ENCODE measurements at places on chromosomes 12 and 14.

DNA sequence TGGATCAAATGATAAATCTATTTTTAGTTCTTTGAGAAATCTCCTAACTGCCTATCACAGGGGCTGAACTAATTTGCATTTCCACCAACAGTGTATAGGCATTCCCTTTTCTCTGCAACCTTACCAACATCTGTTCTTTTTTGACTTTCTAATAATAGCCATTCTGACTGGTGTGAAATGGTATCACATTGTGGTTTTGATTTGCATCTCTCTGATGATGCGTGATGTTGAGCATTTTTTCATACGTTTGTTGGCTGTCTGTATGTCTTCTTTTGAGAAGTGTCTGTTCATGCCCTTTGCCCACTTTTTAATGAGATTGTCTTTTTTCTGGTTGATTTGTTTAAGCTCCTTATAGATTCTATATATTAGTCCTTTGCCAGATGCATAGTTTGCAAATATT lies 67.1 kb downstream of the IFNG-AS1 start:
- DNase-seq, result no peak

GRCh38 chr14:75383721-75384120 lies 44.1 kb upstream of the JDP2 start:
- no peak for DNase-seq

- no peak for DNase-seq
Observed at GRCh38 chr12:53036802-53037201, 13.1 kb upstream of the TNS2 start.

DNA sequence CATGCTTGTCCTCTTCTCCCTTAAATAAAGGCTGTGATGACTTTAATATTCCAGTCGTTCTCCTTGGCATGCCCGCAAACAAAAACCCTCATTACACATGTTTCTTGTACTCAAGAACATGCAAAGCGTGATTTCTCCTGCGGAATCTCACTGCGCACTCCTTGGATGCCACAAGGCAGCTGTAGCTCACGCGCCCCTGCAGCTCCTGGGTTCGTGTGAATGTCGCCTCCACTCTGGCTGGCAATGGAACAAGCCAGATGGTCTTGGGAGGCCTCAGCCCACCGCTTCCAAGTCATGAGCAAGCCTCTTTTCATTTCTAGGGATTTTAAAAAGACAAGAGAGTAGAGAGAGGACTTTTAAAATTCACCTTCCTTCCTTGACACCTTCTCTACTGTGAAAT lies 403.8 kb downstream of the PCNX1 start:
- no peak for DNase-seq

DNA sequence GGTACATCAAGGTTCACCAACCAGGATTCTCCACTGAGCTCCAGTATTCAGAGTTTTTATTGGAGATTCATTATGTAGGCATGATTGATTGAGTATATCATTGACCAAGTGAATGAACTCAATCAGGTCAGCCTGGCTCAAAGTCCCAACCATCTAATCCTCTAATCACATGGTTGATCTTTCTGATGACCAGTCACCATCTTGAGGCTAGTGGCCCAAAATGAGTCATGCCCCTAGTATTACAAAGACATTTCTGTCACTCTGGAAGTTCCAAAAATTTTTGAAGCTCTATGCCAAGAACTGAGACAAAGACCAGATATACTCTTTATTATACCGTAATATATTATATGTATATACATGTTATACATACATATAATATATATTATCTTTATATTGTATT lies 75.9 kb upstream of the ATF7IP start:
- no peak for DNase-seq

GRCh38 chr14:78448164-78449094 lies 278.3 kb downstream of the NRXN3 start:
- no peak for DNase-seq

DNA sequence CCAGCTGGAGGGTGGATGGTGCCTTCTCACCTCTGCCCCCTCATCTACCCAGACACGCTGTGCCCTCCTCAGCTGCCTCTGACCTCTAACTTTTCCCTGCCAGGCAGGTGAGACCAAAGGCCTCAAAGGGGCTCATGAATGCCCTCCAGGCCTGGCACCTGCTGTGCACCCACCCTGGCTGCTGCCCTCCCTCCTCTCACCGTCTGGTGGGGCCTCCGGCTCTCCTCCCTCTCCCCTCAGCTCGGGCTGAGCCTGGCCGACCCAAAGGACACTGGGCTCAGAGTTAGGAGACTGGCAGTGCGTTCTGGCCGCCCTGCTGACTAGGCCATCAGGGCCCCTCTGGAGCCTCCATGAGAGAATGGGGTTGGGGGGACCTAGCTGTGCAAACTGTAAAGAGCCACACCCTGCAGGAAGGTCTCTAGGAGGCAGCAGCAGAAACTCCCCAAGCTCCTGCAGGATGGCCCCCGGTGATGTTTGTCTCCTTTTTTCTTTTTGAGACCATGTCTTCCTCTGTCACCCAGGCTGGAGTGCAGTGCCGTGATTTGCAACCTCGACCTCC lies 40.3 kb upstream of the PPP1R13B start:
- no peak for DNase-seq

DNA sequence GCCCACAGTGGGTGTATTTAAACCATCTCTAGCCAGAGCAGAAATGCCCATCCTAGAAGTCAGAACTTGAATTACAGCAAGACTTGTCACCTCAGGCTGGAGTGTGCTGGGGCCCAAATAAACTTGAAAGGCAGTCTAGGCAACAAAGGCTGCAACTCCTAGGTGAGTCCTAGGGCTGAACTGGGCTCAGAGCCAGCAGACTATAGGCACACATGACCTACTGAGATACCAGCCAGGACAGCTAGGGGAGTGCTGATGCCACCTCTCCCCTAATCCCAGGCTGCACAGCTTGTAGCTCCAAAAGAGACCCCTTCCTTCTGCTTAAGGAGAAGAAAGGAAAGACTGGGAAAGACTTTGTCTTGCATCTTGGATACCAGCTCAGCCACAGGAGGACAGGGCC lies 106.0 kb downstream of the TXNDC16 start:
- DNase-seq, result no peak

DNA sequence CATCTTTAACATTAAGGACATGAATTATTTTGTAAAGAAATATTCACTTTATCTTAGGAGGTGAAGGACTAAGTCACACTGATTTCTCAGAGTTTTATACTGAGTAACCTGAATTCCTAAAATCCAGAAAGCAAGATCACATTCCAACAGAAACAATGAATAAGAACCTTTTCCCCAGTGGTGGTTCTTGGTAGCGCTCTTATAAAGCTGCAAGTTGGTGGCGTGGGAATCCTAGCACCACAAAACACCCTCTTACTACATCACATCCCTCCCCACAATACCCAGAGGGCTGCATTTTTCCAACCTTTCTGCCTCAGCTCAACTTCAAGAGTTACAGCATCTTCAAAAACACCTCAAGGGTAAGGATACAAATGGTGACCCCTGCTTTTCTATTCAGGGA lies 44.0 kb upstream of the SMUG1 start:
- no peak for DNase-seq

DNA sequence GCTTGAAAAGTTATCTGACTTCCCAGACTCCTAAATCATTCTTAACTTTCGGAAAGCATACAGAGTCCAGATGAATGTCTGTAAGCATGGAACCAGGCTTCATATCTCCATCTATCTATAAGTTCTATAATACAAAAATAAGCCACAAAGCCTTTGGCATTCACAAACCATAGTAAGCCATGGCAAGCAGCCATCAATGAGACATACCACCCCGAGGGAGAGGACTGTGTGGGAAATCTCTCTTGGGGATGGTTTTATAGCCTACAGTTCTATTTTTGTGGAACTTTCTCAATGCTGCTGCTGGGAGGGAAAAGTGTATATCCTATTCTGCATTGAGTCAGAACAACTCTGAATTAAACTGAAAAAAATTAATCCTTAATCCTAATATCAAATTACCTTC lies 20.4 kb downstream of the EGLN3 start:
- no peak for DNase-seq

DNA sequence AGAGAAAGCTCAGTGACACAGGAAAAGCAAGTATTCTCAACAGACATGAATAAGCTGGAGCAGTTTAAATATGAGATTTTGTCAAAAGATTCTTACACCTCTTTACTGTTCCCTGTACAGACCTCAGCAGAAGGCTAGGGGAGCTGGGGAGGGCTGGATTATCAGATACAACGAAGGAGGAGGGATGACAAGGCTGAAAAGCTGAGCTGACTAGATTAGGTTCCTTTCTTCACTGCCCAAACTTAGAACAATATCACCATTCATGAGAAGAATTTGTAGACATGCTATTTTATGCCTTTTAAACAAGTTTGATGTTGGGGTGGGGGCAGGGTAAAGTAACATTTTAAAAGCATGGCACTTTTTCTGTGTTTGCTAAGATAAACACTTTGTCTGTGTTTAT lies 611.1 kb downstream of the AACS start:
- DNase-seq, result no peak

DNA sequence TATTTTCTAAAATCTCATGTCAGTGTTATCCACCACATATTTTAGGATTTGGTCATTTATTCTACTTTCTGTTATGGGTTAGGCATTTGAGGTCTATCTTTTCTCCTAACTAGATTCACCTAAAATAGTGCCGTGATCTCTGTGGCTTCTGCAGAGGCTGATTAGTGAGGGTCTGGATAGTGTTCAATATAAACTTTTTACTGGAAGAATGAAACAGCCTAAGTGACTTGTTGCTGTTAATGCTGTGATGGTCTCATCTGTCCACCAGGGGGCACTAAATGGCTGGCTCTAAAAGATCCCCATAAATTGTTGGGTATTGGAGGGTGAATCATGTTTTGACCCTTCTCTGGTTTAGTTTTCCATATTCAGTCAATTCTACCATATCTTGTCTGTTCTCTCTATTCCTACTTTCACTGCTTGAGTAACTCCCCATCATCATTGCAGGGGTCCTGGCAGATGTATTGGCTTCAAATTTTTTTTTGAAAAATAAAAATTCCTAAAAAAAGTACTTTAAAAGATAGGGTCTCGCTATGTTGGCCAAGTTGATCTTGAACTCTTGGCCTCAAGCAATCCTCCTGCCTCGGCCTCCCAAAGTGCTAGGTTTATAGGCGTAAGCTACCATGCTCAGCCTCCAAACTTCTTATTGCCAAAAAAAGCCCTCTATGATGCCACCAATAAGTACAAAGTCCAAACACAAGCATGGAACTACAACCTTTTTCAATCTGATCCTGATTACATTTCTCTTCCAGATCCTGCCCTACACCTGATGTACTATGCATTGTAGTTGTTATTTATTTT lies 6.9 kb downstream of the PABPN1 start:
- DNase-seq, result peak; percentile 47

DNA sequence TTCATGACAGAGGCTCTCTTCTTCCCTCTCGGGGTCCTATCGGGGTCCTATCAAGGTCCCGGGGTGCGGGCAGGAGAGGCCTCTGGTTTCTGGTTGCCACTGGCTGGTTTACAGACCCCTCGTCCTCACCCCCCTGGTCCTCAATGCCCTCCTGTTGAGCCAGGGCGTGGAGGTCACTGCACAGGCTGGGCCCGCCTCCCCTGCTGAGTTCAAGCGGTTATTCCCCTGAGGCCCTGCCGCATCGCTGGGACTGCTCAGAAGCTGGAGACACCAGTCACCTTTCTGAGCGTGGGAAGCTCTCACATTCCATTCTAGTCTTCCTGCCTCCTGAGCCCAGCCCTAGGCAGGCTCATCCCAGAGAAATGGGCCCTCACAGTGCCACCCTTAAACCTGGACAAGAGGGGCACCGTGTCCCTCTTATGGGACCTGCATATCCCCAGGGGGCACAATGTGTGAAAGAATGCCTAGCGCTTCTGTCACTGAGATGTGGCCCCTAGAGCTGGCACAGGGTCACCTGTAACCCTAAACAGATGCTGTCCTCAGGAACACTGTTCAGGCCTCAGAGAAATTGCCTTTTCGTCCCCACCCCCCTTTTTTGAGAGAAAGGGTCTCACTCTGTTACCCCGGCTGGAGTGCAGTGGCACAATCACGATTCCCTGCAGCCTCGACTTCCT lies 177.7 kb upstream of the RGS6 start:
- DNase-seq, result no peak

- no peak for DNase-seq
Observed at GRCh38 chr12:88399811-88400210, 180.5 kb downstream of the KITLG start.

DNA sequence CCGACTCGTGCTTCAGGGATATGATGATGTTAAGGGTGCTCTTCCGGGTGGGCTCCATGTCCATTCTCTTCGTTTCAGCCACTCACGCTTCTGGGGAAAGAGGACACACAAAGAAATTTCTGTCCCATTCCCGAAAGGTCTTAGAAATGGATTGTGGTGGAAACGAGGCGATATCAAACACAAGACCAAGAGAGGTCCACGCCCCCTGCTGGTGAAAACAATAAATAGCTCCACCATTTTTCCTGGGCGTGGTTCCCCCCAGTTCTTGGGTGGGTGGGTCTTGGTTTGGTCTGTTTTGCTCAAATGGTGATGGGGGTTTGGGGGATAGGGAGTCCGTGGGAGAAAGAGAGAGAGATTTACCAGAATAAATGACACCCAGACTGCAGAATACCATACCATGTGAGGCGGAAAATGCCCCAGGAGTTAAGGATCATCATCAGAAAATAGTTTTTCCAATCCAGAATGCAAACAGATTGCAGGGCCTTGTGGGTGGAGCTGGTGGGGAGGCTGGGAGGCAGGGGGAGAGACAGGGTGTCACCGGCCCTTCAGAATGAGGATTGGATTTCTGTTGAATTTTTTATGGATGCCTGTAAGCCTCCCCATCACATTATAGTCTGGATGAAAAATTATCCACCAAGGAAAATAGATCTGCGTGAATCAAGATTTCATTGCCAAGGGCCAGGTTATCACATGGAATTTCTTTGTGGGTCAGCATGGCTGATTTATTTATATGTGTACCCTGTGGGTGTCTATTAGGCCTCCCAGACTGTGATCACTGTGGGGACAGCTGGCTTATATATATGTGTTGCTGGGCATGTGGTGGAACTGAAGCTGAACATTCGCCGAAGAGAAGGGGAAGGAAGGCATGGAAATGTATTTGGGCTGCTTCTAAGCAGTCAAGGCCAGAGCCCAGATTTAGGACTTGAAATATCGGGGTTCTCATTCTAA lies 55.8 kb downstream of the SRRM4 start:
- no peak for DNase-seq

GRCh38 chr12:75564852-75565251 lies 53.4 kb upstream of the KRR1 start:
- no peak for DNase-seq

DNA sequence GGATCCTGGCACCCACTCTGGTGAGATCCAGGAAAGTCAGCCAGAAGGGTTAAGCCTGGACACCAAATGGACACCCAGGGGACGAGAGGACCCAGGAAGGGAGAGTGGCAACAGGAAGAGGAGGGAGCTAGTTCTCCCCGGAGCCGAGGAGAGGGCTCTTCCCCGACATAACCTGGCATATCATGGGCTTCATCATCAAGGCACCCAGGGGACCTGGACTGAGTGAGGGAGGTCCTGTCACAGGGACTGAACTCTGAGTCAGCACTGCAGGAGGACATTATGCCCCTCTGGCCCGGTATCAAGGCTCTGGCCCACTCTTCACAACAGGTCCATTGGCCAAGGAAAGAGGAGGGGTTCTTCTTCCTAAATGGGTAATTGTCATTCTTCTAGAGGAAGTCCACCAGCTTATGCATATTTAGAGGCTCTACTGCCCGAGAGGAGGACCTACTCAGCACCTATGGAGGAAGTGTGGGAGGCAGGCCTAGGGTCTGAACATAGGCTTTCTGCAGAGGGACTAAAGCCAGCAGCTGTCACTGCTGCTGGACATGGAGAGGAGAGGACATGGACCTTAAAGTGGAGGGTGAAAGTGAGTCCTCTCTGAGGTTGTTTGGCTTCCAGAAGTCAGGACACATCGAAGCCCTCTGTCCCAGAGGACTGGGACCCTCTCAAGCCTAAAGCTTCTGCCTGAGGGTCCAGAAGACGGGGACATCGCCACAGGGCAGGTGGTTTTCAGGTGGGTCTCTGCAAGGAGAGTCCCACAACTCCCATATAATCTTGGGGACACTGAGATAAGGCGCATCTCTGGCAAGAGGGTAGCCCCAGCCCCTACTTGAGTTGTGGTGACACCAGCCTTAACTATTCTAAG lies 18.6 kb downstream of the ISCA2 start:
- DNase-seq, result no peak
